Right renal cortex interstitium (tissue), 3 donors: ENCODE measurements at places on chromosomes 2 and 18. TPM values are rescaled to one million over a fixed set of nuclear protein-coding genes. Genes with fewer than 3 reads are reported as not detected.

The PSMA8 gene
- polyA plus RNA-seq, result not detected

DNA sequence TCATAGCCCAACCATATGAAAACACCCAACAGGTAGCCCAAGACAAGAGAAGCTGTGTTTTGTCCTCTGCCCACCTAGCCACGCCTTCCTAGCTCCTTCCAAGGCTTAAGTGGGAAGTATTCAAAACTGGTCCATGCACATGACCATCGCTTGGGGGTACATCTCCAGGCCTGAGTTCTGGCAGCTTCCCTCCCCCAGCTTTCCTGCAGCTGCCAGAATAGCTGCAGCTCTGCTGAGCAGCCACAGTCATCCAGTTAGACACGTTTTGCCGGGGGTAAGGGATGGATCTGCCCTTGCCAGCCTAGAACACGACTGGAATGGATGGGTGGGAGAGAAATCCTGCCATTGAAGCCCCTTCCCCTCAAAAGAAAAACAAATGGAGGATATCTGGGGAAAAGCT lies 166.8 kb downstream of the NRP2 start:
- DNase-seq, result no peak

DNA sequence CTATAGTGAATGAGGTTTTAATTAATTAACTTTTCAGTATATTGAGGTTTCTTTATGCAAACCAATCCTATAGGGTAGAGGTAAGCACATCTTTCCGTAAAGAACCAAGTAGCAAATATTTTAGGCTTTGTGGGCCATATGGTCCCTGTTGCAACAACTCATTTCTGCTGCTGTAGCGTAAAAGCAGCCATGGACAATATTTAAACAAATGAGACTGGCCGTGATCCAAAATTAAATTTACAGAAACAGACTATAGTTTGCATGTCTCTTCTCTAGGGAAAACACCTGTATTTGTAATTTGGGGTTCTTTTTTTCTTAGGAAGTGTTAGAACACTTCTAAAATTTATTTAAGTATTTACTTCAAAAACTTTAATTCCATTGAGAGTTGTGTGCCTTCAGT lies 104.3 kb downstream of the KYNU start:
- DNase-seq, result no peak

The ANKRD62 gene
- polyA plus RNA-seq, result not detected

DNA sequence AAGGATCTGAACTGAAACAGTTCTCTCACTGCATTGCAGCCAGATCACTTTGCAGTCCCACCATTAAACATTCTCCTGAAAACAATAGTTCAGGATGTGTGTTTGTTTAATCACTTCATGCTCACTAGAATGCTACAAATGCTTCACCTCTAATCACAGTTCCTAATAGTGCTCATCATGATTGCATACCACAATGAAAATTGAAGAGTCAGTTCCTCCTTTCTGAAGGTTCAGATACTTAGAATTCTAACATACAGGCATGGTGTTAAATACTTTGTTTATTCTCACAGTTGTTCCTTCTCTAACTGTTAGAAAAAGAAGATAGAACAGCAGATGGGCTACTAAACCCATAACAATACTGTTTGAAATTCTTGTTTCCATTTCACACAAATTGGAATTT lies 622.3 kb upstream of the ACVR2A start:
- no peak for DNase-seq

DNA sequence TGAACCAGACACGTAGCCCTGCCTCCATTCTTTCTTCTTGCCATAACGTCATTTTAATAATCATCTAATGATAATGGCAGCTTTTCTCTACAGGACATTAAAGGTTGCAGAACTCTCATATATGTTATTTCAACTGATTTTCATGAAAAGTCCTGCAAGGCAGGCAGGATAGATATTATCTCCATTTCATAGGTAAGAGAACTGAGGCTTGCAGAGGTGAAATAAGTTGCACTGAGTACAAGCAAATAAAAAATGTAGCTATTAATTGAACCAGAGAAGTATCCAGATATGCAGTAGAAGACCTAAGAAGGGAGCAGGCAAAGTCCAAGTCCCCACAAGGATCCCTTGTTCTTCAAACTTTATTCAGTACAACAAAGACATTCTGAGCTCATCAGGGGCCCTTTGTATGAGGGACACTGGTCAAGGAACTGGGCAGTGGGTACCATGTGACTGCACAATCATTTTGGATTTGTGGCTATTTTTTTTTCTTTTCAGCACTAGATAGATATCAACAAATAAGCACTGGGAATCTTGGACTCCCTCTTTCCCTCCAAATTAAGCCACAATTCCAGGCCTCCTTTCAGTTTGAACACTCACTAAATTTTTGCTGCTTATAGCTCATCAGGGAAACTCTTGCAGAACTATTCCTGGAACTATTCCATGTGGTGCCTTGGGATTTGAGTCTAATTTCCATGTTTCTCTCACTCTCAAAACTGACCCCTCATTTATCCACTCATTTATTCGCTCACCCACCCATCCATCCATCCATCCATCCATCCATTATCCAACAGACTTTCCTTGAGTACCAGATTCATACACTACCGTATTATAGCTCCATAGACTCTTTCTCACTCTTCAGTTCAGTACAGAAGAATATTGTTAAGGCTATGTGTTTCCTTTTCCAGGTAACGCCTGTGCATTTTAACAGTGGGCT lies 44.6 kb downstream of the APOB start:
- no peak for DNase-seq

DNA sequence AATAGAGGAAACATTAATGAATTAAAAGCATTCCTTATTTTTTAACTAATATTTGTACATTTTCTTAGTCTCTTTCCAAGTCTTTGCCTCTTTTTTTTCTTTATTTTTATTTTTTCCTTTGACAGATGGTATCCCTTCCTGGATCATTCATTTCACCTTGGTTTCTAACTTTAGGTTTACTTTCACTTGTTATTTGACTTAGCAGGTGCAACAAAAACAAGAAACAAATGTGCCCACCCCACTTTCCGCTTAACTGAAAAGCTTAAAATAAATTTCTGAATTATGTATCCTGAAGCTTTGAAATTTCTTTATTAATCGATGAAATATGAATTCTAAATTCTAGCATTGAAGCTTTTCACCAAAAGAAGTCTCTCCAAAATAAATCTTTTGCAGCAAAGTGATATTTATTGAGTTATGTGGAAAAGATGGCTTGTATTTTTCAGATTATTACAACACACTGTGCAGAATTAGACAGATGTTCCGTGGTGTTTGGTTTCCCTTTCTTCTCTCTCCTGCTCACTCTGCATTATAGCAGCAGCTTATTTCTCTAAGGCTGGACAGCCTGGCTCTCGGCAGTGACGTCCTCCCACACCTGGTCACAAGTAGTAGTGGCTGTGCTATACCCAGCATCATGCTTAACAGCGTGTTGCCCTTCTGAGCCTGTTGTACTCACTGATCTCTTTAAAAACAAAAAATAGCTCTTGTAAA lies 99.1 kb upstream of the ZNF397 start:
- DNase-seq, result no peak

DNA sequence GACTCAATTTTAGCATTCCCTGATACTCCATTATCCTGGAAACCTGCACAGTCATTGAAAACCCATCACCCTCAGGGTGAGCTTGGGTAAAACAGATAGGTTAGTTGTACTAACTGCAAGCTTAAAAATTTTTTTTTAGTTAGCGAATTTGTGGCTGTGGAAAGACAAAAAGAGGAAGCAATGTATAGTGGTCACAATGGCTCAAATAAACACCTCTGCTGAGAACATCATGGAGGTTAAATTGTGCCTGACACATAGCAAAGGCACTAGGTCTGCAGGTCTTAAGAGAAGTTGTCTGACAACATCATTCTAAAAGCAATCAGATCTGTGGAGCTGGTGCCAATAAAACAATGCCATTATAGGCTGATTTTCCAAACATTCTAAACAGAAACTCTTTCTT lies 84.4 kb upstream of the CAVIN2 start:
- no peak for DNase-seq

- DNase-seq, result no peak
Observed at GRCh38 chr18:78820161-78820834, 159.3 kb upstream of the SALL3 start.

The APLF gene
- polyA plus RNA-seq, result 4.1 TPM

The ATRAID gene
- polyA plus RNA-seq, result 175 TPM

DNA sequence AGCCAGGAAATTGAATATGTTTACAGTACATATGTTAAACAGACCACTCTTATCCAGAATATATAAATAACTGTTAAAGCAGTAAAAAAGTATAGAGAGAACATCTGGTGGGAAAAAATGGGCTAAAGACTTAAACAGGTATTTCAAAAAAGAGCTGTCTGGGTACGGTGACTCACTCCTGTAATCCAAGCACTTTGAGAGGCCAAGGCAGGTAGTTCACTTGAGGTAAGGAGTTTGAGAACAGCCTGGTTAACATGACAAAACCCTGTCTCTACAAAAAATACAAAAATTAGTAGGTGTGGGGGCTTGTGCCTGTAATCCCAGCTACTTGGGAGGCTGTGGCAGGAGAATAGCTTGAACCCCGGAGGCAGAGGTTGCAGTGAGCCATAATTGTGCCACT lies 171.4 kb upstream of the FSIP2 start:
- no peak for DNase-seq

The ANKRD29 gene
- 0.93 TPM for polyA plus RNA-seq

DNA sequence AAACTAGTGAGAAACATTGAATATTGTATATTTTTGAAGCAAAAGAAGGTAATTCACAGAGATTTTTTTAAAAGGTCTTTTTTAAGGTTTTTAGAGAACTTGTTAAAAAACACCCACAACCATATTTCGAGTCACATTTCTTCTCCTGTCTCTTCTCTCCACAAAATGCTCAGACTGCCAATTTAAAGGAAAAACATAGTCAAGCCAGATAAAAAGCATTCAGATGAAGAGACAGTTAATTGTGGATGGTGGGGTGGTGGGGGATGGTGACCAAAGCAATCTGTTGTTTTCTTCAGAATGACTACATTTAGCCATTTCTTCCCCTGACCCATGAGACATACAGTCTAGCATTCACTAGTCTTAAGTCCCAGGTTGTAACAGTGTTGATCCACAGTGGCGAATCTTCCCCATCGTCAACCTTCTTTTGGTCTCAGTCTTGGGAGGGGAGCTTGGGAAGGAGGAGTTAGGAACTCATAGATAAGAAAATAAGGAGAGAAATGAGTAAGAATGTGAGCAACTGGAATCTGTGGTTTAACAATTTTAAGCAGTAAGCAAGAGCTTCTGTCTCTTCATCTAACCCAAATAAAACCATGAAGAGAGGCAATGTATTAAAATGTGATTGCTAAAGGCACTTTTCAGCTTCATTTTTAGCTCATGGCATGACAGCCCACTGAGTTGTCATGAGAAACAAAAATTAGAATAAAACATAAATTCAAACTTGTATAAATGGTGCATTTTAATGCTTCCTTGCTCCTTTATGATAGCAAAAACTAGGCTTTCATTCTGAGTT lies 413.7 kb upstream of the FSHR start:
- no peak for DNase-seq

GRCh38 chr2:30239986-30240752 lies 8.8 kb downstream of the LBH start:
- no peak for DNase-seq

The CD8B gene
- 0.61 TPM for polyA plus RNA-seq

DNA sequence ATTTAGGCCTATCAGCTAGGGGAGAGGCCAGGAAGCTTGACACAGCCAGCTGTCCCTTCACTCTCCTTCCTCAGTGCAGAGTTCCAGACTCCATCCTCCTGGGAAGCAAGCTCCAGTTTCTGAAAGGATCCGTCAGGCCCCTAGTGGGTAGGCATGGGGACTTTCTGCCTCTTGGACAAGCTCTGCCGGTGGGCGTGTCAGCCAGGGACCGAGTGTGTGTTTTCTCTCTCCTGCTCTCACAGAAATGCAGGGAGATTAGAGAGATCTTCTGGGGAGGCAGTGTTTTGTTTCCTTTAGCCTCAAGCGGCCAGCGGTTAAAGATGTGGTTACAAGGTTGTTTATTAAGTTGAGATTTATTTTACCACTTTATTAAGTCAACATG lies 29.9 kb upstream of the OTOS start:
- no peak for DNase-seq

DNA sequence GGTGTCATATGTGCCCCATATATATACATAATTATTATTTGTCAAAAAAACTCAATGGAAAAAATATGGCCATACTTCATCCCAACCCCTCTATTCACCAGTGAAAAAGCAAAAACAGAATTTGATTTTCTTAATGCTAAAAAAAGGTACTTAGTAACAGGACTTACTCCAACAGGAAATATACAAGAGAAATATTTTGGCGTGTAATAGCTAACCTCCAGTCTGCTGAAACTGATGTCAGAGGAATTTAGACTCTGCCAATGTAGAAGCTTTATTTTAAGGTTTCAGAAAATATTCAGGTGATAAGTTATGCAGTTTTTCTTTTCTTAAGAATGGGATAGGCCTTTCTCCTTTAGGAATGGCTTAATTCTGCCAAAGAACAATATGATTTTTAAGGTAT lies 72.6 kb downstream of the TMEFF2 start:
- DNase-seq, result no peak

GRCh38 chr2:102253140-102253752 lies 58.1 kb upstream of the IL1RL1 start:
- DNase-seq, result no peak

DNA sequence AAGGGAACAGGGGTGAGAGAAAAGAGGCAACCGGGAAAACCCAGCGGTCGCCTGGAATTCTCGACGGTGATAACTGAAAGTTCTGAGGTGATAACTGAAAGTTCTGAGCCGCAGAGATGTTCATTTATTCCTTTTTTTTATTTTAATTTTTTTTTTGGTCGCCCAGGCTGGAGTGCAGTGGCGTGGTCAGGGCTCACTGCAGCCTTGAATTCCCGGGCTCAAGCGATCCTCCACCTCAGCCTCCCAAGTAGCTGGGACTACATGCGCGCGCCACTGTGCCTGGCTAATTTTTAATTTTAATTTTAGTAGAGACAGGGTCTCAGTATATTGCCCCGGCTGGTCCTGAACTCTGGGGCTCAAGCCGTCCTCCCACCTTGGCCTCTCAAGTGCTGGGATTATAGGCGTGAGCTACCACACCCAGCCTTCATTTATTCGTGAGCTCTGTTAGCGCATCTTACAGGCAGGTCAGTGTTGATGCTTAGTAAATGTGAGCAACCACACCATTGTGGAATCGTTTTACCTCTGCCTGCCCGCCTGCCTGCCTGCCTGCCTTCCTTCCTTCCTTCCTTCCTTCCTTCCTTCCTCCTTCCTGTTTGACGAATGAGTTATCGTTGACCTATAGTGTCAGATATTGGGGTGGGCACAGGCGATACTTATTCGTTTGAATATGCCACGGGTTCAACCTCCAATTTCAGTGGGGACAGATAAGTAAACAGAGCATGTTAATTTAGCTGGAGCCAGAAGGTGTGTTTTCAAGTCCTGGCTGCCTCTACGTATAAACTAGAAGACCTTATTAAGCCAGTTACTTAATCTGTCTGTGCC lies 557 bp upstream of the E2F6 start:
- DNase-seq, result no peak

The COX7A2L gene
- 223 TPM for polyA plus RNA-seq

The GATA6 gene
- polyA plus RNA-seq, result 8.7 TPM
